Sigmoid colon (tissue), 7 donors: ENCODE measurements at places on chromosomes 12 and 14. TPM values are rescaled to one million over a fixed set of nuclear protein-coding genes. Genes with fewer than 3 reads are reported as not detected.

Gene RNASE4
- 50.7 TPM for total RNA-seq

Gene PTPN6
- total RNA-seq: 5.3 TPM

Gene ARHGDIB
- total RNA-seq: 21.0 TPM

Gene COX8C
- not detected for total RNA-seq

Gene CIDEB
- total RNA-seq: 7.8 TPM

Gene MDGA2
- total RNA-seq: under 0.01 TPM

Gene TAS2R42
- total RNA-seq: not detected
